ENCODE measurements at places on chromosomes 5 and 9.

- DNase-seq = no peak
Measured at GRCh38 chr5:153350175-153350883, 140.1 kb upstream of the GRIA1 start.

DNA sequence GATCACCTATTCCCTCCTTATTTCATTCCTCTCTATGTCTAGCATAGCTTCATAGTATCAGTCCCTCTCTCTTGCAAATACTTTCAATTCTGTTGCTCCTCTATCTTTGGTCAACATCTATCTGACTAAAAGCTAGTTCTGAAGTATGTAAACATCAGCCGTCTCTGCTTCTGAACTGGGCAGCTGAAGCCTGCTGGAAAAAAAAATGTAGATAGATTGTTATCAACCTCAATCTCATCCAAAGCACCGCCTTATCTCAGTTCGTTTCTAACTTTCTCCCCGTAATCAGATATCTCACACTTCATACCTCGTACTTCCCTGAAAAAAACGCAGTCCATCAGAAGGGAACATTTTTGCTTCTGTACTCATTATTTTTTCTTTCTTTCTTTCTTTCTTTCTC is 4.5 kb upstream of the SEMA6A start:
- DNase-seq = no peak

- no peak for DNase-seq
Measured at GRCh38 chr5:135851915-135852845, 17.7 kb downstream of the SLC25A48 start.

DNA sequence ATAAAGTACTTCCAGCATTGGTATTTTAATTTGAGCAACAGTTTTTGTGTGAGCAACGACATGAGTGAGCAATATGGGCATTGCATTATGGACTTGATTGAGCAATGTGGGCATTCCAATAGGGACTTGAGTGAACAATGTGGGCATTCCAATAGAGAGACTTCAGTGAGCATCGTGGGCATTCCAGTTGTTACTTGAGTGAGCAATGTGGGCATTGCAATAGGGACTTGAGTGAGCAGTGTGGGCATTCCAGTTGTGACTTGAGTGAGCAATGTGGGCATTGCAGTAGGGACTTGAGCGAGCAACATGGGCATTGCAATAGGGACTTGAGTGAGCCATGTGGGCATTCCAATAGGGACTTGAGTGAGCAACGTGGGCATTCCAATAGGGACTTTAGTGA is 52.2 kb downstream of the ZCCHC7 start:
- no peak for DNase-seq

DNA sequence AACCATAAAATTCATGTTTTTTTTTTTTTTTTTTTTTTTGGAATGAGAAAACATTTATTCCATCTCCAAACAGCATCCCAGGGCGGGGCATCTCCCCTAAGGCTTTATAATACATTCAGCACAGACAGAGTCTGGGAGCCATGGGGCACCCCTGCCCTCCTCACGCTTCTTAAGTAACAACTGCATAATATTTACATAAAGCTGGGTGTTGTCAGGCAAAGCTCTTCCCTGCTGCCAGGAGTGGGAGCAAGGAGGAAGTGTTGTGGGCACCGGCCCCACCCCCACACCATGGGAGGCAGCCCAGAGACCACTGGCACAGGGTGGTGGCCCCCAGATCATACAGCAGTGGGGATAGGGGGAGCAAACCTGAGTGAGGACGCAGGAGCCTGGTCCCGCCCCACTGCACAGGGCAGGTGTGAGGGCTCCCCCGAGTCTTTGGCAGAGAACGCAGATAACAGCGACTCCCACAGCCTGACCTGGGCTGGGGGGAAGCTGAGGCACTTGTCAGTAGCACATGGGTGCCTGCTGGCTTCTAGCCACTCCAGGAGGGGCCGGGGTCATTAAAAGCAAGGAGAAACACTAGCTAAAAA is 86.1 kb upstream of the CEP78 start:
- DNase-seq = no peak

Data from 8988T (cell line).